ENCODE measurements at places on chromosomes 4 and X.

GRCh38 chrX:83529950-83530349 is 21.9 kb downstream of the POU3F4 start:
- DNase-seq = peak; percentile 11

GRCh38 chr4:172169871-172170270 is 356.7 kb downstream of the GALNTL6 start:
- DNase-seq = no peak

DNA sequence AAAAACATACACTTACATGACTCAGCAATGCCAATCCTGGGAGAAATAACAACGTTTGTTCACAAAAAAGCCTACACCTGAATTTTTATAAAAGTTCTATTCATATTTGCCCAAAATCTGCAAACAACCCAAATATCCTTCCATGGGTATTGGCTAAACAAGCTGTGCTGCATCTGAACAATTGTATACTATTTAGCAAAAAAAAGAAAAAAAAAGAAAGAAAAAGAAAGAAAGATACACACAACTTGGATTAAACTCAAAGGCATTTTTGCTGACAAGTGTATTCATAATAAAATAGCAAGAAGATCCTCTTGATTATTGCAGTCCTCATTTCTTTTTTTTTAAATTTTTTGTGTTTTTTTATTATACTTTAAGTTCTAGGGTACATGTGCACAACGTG is 24.5 kb upstream of the MAGEA3 start:
- DNase-seq = no peak

DNA sequence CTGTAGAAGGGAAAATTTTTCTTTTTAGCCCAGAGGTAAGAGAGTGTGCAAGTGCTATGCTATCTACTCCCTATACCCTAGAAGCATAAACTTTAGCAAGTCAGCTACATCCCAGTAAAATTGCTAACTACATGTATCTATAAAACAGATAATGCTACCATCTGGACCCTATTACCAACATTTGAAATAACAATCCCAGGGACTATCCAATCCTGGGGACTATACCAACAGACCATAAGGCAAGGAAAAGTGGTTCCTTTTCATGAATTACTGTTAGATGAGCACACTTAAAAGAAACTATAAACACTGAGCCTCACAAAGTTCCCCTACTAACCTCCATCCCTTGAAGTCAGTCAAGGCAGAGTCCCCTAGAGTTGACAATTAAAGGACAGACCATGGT is 213.6 kb upstream of the VEGFC start:
- no peak for DNase-seq

DNA sequence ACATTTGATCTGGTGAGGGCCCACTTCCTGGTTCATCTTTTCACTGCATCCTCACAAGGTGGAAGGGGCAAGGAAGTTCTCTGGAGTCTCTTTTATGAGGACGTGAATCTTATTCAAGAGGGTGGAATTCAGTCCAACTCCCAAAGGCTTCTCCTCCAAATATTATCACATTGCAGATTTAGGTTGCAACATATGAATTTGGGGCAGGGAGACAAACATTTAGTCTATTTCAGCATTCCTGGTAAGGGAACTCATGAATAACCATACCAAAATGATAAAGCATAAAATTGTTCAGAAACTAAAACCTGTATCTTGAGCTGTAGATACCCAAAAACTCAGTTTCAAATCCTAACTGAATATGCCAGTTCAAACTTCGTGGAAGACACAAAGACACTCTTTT is 246.8 kb downstream of the QDPR start:
- no peak for DNase-seq

GRCh38 chr4:155245105-155245504 is 36.7 kb downstream of the NPY2R start:
- DNase-seq = no peak

Data from MCF 10A (cell line).